Activated CD8-positive, alpha-beta memory T cell treated with anti-CD3 and anti-CD28 coated beads for 48 hours (primary cell): ENCODE measurements at places on chromosomes 2 and 18.

- no peak for DNase-seq
Measured at GRCh38 chr2:135701442-135701841, 40.2 kb upstream of the UBXN4 start.

GRCh38 chr2:11716689-11717321, 29.6 kb upstream of the LPIN1 start:
- DNase-seq = no peak

GRCh38 chr18:39604836-39605235, 2039.2 kb upstream of the CELF4 start:
- DNase-seq = no peak

GRCh38 chr2:233764761-233765160, 4.7 kb downstream of the UGT1A1 start:
- DNase-seq = no peak

GRCh38 chr18:79071037-79071436, 1.8 kb downstream of the ATP9B start:
- DNase-seq = no peak

DNA sequence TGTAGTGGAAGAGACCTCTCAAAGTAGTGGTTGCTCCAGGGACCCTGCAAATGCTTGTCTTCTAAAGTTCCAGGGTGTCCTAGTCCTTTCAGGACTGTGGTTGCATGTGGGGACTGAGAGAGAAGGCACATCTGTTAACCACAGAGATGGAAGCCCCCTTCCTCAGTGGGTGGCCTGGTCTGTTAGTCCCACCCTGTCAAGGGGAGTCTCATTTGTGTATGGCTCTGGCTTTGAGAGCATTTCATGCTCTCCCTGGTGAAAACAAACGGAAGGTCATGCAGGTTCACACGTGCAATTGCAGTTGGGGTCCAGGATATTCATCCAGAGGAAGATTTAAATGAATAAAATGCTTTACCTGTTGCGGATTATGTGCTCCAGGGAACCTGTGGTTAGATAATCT, 219.6 kb downstream of the PRKCE start:
- no peak for DNase-seq

- no peak for DNase-seq
Measured at GRCh38 chr2:20035955-20036666, 15.3 kb downstream of the LAPTM4A start.

DNA sequence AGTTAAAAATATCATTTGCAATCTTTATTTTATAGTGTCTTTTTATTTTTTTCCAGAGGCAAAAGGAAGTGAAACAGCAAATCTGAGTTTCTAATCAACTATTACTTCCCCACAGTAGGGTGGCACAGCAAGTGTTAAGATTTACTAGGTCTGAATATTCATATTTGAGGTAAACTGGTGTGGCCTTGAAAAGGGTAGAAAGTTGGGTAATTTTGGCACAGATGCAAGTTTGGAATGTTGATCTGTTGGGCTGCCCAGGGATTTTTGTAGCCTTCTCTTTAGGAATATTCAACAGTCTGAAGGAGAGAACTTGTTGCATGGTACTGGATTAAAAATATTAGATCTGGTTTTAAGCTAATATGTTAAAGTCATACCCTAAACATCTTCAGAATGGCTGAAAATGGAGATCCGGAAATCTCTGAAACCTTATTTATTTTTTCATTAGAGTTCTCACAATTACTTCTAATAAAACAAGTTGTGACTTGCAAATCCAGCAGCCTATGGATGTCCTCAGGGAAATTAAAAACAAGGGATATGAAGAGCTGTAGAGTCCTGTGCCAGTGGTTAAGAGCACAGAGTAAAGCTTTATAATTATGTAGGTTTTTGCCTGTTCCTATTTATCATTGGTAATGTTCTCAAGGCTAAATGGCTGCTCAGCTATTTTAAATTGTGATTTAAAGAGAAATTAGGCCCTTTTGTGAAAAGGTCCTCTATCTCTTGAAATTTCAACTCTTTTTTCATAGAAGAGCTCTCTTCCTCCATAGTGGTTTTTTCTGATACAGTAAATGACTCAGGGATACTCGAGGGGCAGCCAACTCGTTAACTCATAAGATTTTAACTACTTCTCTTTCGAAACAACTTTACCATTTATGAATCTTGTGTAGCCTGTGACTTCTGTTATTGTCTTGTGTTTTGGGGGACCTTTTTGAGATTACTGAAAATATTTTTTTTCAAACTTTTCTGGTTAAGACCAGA, 11.0 kb downstream of the TANK start:
- no peak for DNase-seq

- no peak for DNase-seq
Measured at GRCh38 chr18:31774962-31775361, 14.3 kb upstream of the SLC25A52 start.

- DNase-seq = no peak
Measured at GRCh38 chr2:162828545-162828944, 10.0 kb downstream of the KCNH7 start.

- no peak for DNase-seq
Measured at GRCh38 chr18:36120297-36120696, 8.8 kb downstream of the SLC39A6 start.

GRCh38 chr18:51194604-51195003, 2.9 kb downstream of the MEX3C start:
- DNase-seq = no peak

- no peak for DNase-seq
Measured at GRCh38 chr18:51168960-51169662, 28.4 kb downstream of the MEX3C start.

DNA sequence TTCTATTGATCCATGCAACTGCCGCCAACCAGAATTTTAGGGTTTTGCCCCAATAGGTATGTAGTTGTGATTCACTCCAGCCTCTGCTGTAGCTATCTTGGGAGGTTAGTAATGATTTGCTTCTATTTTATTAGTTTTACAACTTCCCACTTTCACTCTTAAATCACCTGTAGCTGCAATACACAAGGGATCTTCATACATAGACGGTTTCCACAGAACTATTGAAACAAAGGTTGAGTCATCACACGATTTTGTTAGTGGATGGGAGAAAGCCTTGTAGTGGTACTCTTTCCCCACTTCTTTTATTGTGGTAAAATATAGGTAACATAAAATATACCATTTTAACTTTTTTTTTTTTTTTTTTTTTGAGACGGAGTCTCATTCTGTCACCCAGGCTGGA, 104.2 kb upstream of the SPRED2 start:
- DNase-seq = no peak

- DNase-seq = no peak
Measured at GRCh38 chr2:232276084-232276732, 102.3 kb upstream of the ALPP start.

DNA sequence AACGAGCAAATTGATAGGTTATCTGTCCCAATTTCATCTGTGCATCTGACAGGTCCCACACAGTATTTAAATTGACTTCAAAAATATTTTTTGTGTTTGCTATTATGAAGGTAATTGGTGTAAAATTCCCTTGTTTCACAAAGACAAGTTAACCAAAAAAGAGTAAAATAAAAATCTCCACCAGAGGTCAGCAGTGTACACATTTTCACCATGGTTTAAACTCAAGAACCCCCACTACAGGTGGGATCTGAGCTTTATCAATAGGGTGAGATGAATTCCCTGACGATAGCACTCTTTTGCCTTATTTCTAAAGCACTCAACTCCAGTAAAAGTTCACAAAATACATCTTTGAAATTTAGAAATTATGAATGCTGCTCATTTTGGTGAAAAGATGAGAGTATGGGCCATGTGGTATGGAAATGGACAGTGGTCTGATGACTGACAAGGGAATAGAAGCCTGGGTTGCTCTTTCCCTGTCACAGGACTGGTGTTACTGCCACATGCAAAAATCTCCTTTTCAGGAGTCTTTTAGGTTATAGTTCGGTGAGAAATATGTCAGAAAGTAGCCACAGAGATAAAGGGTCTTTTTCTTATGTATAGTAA, 68.0 kb downstream of the SERPINB8 start:
- DNase-seq = no peak

- DNase-seq = no peak
Measured at GRCh38 chr2:102241616-102242305, 54.9 kb downstream of the IL1RL2 start.

DNA sequence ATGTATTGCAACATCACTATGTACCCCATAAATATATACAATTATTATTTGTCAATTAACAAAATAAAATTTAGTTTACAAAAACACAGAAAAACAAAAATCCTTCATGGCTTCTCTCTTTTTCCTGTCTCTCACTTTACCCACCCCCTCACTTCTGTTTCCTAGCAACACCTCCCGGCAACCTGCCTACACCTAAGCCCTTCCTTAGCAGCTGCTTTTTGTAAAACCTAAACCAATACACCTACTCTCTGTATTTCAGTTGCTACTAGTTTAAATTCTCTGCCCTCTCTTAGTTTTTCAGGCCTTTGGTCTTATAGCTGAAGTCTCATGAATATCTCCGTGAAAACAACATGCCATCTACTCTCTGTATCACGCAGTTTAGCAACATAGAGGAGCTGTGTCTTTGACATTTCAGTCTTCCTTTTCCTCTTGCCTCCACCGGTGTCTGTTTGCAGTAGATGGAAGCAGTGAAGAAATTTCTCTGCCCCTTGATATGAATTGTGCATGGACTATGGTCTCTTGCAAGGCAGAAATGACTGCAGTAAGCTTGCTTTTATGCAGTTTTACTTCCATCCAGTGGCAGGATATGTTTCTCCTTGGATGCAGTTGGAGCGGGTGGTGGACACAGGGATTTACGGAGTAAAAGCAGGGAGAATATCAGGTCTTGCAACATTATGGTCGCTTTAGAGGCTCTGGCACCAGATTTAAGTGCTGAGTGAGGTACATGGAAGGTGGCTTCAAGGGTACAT, 42.0 kb upstream of the ZDBF2 start:
- no peak for DNase-seq

- DNase-seq = no peak
Measured at GRCh38 chr18:68172842-68173549, 541.9 kb downstream of the TMX3 start.

DNA sequence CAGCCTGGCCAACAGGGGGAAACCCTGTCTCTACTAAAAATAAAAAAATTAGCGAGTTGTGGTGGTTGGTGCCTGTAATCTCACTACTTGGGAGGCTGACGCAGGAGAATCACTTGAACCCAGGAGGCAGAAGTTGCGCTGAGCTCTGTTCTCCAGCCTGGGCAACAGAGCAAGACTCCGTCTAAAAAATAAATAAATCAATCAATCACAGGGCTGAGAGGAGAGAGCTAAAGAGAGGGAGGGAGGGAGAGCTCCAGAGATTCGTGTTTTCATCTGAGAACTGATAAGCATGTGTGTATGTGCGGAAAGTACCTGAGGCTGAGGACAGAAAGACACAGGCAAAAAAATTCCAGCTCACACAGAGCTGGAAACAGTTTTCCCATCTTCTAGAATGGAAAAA, 37.2 kb upstream of the DYNC2LI1 start:
- no peak for DNase-seq

GRCh38 chr2:126761981-126762878, 106.3 kb downstream of the GYPC start:
- peak; percentile 12 for DNase-seq

DNA sequence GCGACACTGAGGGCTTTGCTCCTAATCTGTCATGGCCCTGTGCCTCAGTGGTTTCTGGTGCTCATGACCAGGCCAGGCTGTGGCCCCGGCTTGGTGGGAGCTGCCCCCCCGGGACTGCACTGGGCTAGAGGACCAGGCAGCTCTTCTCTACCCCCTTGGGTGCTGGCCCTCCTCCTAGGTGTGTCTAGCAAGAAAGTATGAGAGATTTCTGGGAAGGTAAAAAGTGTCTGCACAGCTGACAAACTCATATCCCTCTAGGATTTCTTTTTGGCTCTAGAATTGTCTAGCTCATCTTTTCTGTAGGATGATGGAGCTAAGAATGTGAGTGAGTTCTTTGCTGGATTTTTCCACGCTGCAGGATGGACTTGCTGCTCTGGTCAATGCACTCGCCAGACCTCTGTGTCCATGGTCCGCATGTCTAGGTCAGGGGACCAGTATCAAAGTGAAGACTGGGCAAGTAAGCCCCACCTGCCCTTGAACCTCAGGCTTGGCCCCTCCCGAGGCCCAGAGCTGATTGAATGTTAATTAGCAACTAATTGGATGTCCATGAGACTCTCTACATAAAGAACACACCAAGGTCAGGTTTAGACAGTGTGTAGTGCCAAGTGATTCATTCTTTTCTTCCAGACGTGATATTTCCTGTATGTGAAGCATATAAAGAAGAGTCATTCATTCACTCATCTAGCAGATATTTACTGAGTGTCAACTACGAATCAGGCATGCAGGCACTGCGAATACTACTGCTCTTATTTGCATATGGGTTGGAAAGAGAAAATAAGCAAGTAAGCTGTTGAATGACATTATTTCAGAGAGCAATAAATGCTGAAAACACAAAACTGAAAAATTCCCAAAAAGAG, 15.6 kb upstream of the PSD4 start:
- DNase-seq = no peak

DNA sequence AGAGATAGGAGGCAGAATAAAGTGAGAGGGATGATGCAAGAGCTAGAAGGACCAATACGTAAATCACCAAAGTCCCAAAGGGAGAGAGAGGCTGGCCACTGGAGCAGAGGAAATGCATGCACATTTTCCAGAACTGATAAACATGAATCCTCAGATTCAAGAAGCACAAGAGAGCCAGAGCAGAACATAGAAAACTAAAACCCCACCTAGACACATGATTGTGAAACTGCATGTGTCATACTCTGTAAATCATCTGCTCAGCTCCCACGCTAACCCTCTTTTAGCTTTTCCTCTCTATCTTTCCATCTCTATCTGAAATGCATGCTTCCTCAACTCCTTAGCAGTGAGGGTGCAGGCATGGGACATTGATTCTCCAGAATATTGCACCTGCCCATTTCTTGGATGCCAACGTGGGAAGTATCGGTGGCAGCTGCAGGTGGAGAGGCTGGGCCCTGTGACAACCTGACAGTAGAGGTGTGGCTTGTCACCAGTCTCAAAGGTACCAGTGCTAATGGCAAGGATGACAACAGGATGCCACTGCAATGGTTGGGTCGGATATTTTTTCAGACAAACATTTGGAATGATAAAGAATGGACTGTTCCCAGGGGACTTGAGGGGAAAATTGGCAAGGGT, 89.3 kb upstream of the OTOS start:
- no peak for DNase-seq

DNA sequence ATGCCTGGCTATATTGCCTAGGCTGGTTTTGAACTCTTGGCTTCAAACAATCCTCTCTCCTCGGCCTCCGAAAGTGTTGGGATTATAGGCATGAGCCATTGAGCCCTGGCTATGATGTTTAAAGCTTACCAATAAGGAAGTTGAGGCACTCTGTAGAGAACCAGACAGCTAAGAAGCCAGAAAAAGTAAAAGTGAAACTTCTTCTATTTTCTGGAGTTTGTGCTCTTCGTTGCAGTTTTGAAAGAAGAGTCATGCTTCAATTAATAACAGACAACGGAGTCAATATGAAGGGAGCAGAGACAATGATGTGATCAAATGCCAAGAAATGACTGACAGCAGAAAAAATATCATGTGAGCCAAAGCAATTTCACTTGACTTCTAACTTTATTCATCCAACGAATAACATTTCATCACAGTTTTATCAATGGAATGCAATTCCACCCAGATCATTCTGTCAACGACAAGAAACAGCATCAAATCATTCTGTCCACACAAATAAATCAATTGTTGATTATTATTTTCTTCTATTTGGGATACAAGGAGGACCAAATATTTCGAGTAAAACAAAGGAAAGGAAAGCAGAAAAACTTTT, 175.5 kb upstream of the CELF4 start:
- DNase-seq = no peak

GRCh38 chr18:25275412-25276001, 76.5 kb downstream of the ZNF521 start:
- no peak for DNase-seq

GRCh38 chr2:145563741-145564615, 1044.1 kb upstream of the ZEB2 start:
- DNase-seq = no peak

GRCh38 chr2:144701259-144701658, 181.3 kb upstream of the ZEB2 start:
- no peak for DNase-seq
